ENCODE measurements at places on chromosomes 13 and 19.

DNA sequence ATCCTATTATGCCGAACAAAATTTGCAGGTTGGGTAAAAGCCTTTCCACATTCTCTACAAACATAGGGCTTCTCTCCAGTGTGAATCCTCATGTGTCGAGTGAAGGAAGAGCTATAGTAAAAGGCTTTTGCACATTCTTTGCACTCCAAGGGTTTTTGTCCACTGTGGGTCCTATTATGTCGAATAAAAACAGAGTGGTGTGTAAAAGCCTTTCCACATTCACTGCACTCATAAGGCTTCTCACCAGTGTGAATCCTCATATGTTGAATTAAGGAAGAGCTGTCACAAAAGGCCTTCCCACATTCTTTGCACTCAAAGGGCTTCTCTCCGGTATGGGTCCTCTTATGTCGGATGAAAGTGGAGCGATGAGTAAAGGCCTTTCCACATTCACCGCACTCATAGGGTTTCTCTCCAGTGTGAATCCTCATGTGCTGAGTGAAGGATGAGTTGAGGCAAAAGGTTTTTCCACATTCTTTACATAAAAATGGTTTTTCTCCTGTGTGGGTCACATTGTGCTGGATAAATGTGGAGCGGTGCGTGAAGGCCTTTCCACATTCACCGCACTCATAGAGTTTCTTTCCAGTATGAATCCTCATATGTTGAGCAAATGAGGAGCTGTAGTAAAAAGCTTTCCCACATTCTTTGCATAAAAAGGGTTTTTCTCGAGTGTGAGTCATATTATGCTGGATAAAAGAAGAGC, 13.6 kb downstream of the ZNF599 start:
- no peak for DNase-seq

- DNase-seq: no peak
Measured at GRCh38 chr13:28741084-28741491, 22.3 kb upstream of the SLC46A3 start.

GRCh38 chr19:46736531-46737297, 9.1 kb upstream of the FKRP start:
- no peak for DNase-seq

- DNase-seq: no peak
Measured at GRCh38 chr13:44117351-44117750, 237.6 kb downstream of the LACC1 start.

DNA sequence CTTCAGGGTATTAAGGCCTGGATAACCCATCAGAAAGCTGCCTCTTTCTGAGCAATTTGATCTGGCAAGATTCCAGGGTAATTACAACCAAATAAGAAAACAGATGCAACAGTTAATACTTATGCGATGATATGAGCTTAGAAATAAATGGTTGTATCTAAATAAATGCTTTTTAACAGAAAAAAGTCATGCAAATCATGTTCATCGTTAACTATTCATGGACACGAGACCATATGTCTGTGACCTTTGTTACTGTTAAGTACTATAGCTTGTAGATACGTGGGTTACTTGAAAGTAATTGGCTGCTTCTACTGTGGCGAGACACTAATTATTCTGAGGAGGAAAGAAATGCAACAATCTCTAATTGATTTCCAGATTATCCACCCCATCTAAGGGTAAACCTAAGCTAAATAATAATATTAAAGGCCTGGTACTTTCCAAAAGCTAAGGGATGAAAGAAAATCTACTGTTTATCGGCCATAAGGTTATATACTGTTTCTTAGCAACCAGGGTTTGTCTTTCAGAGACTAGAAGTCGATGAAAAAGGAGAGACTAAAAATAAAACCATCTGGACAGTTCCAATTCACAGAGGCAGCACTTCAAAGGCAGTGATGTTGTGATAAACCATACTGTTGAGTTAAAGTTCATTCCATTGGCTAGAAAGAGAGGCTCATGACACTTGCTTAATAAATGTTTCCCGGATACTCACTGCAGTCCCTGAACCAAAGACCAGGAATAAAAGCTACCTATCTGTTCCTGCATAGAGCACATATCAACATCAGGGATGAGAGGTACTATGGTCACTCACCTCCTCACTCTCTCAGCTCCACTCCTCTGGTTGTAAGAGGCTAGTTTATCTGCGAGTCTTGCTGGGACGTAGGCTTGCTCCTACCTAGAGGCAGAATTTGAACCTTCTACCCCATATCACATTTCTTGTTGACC, 1.5 kb downstream of the EPSTI1 start:
- no peak for DNase-seq

DNA sequence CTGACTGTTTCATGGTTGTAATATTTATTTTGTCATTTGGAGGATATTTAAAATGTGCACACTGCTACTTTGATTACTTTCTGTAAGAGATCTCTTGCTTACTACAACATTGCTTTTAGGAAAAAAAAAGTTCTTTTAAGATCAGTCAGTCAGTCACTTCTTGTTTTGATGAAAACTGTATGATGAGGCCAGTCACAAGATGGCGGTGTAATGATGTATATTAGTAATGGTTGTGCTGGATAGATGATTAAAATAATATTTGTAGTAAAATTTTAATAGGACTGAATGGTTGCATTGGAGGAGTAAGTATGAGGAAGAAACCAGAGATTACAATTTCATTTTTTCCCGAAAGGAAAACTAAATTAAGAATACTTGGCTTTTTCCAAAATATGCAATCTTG, 2411.1 kb downstream of the PCDH9 start:
- DNase-seq: no peak

DNA sequence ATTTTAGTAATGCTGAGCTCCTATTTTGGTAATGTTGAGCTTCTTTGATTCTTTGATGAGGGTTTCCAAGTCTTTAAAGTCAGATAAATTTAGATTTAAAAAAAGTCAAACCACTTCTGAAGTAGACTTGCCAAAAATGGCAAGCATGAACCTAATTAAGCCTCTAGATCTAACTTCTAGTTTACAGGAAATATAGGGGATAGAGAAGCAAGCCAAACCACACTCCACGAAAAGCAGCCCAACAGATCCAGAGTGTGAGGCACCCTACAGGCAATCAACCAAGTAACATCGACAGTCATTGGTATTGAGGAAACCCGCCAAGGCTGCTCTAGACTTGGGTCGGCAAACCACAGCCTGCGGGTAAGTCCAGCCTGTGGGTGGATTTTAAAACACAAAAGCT, 3.7 kb downstream of the GGACT start:
- no peak for DNase-seq

GRCh38 chr13:101747039-101747438, 294.6 kb downstream of the ITGBL1 start:
- no peak for DNase-seq

GRCh38 chr19:51783372-51783771, 11.6 kb upstream of the FPR3 start:
- no peak for DNase-seq

DNA sequence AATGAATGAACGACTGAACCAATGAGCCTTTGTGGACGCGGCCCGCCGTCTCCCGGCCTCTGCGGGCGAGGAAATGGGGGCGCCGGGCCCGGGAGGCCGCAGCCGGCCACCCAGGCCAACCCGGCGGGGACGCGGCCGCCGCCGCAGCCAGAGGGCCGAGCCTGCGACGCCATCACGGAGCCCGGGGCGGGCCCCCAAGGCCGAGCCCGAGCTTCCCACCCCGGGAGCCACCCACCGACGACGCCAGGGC, 216 bp downstream of the SUGP2 start:
- peak; percentile 5 for DNase-seq

GRCh38 chr13:113959198-113959597, 14.7 kb downstream of the C13orf46 start:
- no peak for DNase-seq

DNA sequence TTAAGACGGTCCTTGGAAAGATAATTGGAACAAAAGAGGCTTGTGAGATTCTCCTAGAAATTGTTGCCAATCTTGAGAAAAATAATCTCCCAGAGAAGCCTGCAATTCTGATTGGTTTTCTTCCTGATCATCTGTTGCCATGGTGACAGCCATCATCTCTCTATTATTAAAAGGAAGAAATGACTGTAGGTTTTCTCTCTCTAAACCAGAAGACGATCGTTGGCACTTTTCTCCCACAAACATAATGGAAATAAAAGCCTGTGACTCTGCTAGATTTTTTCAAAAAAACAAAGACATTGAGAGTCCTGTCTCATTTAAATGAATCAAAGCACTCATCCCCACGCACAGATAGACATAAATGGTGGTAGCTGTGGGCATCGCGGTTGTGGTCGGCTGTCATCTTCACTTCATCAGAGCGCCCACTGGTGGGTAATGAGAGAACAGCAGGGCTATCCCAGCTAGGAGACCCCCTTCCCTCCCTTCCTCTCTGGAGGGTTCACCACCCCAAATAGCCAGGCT, 21.7 kb upstream of the CALM3 start:
- no peak for DNase-seq

DNA sequence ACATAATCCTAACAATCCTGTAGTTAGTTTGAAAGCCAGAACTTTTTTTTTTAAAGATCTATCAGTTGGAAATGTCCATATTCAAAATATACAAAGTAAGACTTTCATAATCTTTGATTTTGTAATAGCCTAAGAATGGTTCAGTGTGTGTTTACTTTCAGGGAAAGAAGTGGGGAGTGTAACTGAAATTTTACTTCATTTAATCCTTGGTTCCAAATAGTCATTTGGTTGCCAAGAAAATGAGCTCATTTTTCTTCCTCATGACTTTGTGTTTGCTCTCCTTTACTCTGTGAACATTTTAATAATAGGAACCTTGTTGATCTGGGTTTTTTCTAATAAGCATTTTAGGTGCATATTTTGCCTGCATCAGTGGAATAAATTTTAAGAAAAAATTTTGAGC, 278.8 kb downstream of the SLITRK6 start:
- no peak for DNase-seq

DNA sequence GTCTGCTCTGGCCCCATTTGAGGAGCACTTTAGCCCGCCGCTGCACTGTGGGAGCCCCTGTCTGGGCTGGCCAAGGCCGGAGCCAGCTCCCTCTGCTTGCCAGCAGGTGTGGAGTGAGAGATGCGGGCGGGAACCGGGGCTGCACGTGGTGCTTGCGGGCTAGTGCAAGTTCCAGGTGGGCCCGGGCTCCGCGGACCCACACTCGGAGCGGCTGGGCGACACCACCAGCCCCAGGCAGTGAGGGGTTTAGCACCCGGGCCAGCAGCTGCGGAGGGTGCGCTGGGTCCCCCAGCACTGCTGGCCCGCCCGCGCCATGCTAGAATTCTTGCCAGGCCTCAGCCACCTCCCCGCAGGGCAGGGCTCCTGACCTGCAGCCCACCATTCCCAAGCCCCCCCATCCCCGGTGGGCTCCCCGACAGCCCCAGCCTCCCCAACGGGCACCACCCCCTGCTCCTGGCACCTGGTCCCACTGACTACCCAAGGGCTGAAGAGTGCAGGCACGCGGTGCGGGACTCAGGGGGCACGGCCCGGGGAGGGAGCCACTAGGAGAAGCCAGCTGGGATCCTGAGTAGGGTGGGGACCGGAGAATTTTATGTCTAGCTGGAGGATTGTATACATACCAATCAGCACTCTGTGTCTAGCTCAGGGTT, 19.1 kb downstream of the COMMD6 start:
- DNase-seq: no peak

DNA sequence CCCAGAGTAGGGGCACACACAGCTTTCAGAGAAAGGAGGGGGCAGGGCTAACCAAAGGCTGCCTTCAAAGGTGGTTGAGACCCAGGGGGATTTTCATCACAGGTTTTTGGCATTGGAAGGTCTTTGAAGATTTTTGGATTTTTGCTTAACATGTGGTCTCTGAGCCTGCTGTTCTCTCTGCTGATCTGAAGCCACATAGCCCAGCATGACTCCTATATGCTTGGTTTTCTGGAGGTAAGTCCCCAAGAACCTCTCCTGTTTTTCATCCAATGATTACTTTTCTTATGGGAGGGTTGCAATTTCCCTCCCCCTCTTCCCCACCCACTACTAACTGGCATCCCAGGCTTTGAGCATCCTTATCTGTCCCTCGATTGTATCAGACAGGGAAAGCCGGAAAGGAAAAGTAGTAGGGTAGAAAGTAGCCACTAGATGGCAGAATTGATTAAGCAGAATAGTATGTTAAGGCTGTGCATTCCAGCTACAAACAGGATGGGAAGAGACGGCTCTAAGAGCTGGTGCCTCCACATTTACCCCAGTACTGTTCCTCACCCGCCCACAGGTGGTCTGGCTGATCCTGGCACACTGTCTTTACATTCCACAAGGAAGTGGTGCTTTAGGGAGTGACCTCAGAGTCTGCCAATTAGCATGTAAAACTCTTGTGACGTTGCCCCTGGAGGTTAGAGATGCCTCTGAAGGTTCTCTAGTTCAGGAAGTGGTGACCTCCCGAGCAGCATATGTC, 218.9 kb upstream of the EDNRB start:
- DNase-seq: no peak

Measured in stimulated activated CD4-positive, alpha-beta T cell treated with anti-CD3 and anti-CD28 coated beads, Interleukin-1b, Interleukin-23, amount 100 ng/mL, for 4 hours (primary cell).